ENCODE measurements at places on chromosomes 12 and 14. TPM values are rescaled to one million over a fixed set of nuclear protein-coding genes. Genes with fewer than 3 reads are reported as not detected.

PPP1R36 gene
- not detected for total RNA-seq

PRKAG1 gene
- total RNA-seq, result 86.1 TPM

ACOT6 gene
- total RNA-seq, result not detected

RPS6KA5 gene
- under 0.01 TPM for total RNA-seq

LYZ gene
- total RNA-seq, result not detected

FOXG1 gene
- total RNA-seq, result not detected

PRH2 gene
- not detected for total RNA-seq

OR6C2 gene
- total RNA-seq, result not detected

GNG2 gene
- 14.7 TPM for total RNA-seq

NXPH4 gene
- 5.7 TPM for total RNA-seq

All from GM23248 (cell line).